ENCODE measurements at places on chromosomes 2 and 18.

GRCh38 chr2:42185220-42185921 lies 16.2 kb downstream of the EML4 start:
- no peak for DNase-seq
- peaks cover 38% of the 10 kb centered on the region for H3K4me1 ChIP-seq
- no peaks in the 10 kb centered on the region for H3K27me3 ChIP-seq
- H3K27ac ChIP-seq: no peak overlapping the region
- H3K36me3 ChIP-seq: peaks cover 38% of the 10 kb centered on the region
- no peak overlapping the region for H3K4me3 ChIP-seq

DNA sequence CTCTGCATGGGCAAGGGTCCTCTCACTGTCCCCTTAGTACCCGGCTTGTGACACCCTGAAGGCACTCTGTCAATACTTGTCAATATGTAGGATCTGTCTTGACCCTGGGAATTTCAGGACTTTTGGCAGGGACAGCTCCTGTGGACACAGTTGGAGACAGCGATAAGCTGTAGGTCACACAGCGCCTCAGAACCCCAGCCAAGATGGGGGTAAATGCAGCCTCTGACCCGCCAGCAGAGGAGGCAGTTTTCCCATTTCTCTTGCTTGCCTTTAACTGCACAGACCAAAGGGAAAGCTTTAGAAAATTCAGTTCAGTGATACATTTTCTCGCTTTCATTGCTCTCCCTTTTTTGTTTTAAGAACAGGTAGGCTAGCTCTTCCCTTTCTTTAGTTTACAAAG lies 54.8 kb upstream of the KLHL29 start:
- H3K4me3 ChIP-seq: no peak overlapping the region
- H3K4me1 ChIP-seq: no peaks in the 10 kb centered on the region
- H3K36me3 ChIP-seq: no peaks in the 10 kb centered on the region

- H3K27ac ChIP-seq: peak within 1 kb of the TSS; percentile 33
- H3K4me3 ChIP-seq: no peak within 1 kb of the TSS
- peaks cover 6% of the 10 kb centered on the region for H3K4me1 ChIP-seq
- H3K36me3 ChIP-seq: peaks cover 53% of the 10 kb centered on the region
These were observed at the start of gene STPG4 for GRCh38 chr2:47155091-47155876. TSS of gene STPG4 (minus strand) at chr2:47155308. CDS start at chr2:47155251, 57 bp downstream.

- DNase-seq: no peak
- no peaks in the 10 kb centered on the region for H3K4me1 ChIP-seq
- no peak overlapping the region for H3K27ac ChIP-seq
These were observed 355.5 kb downstream of the RAD51AP2 start for GRCh38 chr2:17162713-17163112.

DNA sequence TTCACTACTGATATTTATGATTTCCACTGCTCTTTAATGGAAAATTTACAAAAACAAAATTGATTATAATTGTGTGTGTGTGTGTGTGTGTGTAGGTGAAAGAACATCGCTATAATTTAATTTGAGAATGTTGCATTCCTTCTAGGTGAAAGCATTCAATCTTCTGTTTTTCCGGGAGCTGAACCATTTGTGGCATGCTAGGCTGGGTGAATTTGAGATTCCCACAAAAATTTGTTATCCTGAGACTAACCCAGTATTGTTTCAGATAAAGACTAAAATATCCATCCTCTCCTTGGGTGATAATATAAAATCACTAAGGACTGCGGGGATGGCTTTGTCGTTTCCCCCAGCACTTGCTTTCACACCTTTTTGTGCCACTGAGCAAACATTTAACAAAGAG lies 911.2 kb upstream of the PIK3C3 start:
- H3K4me3 ChIP-seq: no peak overlapping the region
- H3K27me3 ChIP-seq: no peaks in the 10 kb centered on the region
- no peaks in the 10 kb centered on the region for H3K4me1 ChIP-seq
- H3K36me3 ChIP-seq: no peaks in the 10 kb centered on the region
- no peak for DNase-seq
- no peak overlapping the region for H3K27ac ChIP-seq

GRCh38 chr18:26473672-26474071 lies 74.7 kb downstream of the KCTD1 start:
- no peak overlapping the region for H3K27ac ChIP-seq
- DNase-seq: no peak
- no peaks in the 10 kb centered on the region for H3K4me1 ChIP-seq
- no peak overlapping the region for H3K4me3 ChIP-seq

GRCh38 chr18:59085797-59086196 lies 53.9 kb upstream of the SEC11C start:
- no peak overlapping the region for H3K4me3 ChIP-seq
- H3K36me3 ChIP-seq: no peaks in the 10 kb centered on the region
- no peak overlapping the region for H3K27ac ChIP-seq
- H3K4me1 ChIP-seq: no peaks in the 10 kb centered on the region

DNA sequence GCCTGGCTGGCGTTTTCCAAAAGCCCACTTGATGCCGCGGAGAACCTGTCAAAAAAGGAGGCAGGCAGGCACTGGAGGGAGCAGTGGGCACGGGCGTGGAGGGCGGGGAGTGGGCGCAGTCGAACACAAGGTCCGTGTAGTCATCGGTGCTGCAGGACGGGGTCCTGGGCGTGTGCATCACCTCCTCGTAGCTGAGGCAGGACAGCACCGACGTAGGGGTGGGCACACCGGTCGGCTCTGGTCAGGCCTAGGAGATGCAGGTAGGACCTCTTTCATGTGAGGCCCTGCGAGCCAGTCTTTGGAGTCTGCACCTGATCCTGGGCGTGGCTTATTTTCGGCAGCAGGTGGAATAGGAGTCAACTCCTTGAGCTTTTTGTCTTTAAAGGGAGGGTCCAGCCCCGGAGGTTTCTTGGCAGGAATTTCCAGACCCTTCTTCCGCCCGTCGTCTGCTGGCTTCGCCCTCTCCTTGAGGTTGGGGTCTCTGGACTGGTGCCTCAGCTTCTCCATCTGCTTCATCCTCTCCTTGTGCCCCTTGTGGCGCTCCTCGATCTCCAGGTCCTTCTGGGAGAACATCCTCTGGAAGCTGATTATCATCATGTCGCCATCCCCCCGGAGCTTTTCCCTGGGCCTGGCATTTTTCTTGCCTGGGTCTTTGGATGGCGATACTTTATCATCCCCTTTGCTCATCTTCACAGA lies 892.5 kb upstream of the LRRTM1 start:
- no peaks in the 10 kb centered on the region for H3K36me3 ChIP-seq
- no peaks in the 10 kb centered on the region for H3K4me1 ChIP-seq
- no peaks in the 10 kb centered on the region for H3K27me3 ChIP-seq

GRCh38 chr2:55954306-55955035 lies 30.9 kb upstream of the EFEMP1 start:
- no peak overlapping the region for H3K27ac ChIP-seq
- H3K27me3 ChIP-seq: no peaks in the 10 kb centered on the region
- no peaks in the 10 kb centered on the region for H3K4me1 ChIP-seq
- H3K4me3 ChIP-seq: no peak overlapping the region
- H3K36me3 ChIP-seq: no peaks in the 10 kb centered on the region

GRCh38 chr18:44668270-44668975 lies 12.3 kb upstream of the SETBP1 start:
- no peaks in the 10 kb centered on the region for H3K36me3 ChIP-seq
- H3K27me3 ChIP-seq: peaks cover 10% of the 10 kb centered on the region
- no peak overlapping the region for H3K4me3 ChIP-seq
- H3K27ac ChIP-seq: no peak overlapping the region

GRCh38 chr2:231102772-231103171 lies 22.1 kb downstream of the HTR2B start:
- H3K36me3 ChIP-seq: peaks cover 33% of the 10 kb centered on the region
- H3K4me3 ChIP-seq: no peak overlapping the region
- no peaks in the 10 kb centered on the region for H3K4me1 ChIP-seq
- H3K27me3 ChIP-seq: no peaks in the 10 kb centered on the region

DNA sequence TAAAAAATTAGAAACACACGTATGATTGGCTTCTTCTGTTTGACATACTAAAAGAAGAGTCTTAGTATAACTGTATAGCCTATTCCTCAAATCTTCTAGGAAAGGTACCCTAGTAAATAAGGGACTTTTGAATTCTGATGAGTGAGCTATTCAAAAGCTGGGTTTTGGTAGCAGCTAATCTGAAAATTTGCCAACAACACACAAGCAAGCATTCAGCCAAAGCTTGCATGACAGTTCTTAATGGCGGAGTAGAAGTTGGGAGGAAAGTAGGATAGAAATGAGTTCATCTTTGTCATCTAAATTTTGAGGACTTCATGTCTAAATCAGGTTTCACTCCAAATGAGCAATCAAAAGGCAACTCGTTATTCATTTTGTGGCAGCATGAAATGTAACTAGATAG lies 813.0 kb downstream of the MBD2 start:
- H3K27me3 ChIP-seq: no peaks in the 10 kb centered on the region
- no peaks in the 10 kb centered on the region for H3K4me1 ChIP-seq
- DNase-seq: no peak
- H3K36me3 ChIP-seq: no peaks in the 10 kb centered on the region

- H3K36me3 ChIP-seq: no peaks in the 10 kb centered on the region
- H3K27ac ChIP-seq: no peak overlapping the region
- H3K27me3 ChIP-seq: no peaks in the 10 kb centered on the region
- H3K4me1 ChIP-seq: no peaks in the 10 kb centered on the region
These were observed 206.5 kb downstream of the SETBP1 start for GRCh38 chr18:44887227-44887631.

GRCh38 chr2:62215306-62216064 lies 19.6 kb downstream of the B3GNT2 start:
- H3K27ac ChIP-seq: no peak overlapping the region
- peaks cover 58% of the 10 kb centered on the region for H3K36me3 ChIP-seq
- H3K4me1 ChIP-seq: peaks cover 20% of the 10 kb centered on the region
- DNase-seq: no peak
- H3K27me3 ChIP-seq: no peaks in the 10 kb centered on the region

- peak overlapping the region; percentile 47 for H3K4me3 ChIP-seq
- no peaks in the 10 kb centered on the region for H3K27me3 ChIP-seq
- peaks cover 14% of the 10 kb centered on the region for H3K36me3 ChIP-seq
- H3K27ac ChIP-seq: peak overlapping the region; percentile 81
These were observed 149.8 kb downstream of the FAM210A start for GRCh38 chr18:13576598-13576997.

DNA sequence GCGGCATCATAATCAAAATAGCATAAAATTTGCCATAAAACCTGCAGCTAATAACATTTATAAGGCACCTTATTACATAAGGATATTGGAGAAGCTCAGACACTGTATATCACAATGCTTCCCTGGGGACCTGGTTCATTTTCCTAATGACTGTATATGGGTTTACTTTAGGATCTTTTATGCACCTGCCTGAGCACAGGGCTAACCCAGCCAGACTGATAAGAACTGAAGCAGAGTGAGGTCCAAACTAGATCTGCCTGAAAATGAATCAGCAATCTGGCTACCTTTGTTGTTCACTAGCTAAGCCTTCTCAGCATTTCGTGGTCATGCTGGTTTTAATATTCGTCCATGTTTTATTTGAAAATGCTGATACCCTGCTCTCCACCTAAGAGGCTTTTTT lies 1922.3 kb upstream of the CELF4 start:
- no peak for DNase-seq
- H3K4me3 ChIP-seq: no peak overlapping the region
- no peak overlapping the region for H3K27ac ChIP-seq
- H3K27me3 ChIP-seq: no peaks in the 10 kb centered on the region

DNA sequence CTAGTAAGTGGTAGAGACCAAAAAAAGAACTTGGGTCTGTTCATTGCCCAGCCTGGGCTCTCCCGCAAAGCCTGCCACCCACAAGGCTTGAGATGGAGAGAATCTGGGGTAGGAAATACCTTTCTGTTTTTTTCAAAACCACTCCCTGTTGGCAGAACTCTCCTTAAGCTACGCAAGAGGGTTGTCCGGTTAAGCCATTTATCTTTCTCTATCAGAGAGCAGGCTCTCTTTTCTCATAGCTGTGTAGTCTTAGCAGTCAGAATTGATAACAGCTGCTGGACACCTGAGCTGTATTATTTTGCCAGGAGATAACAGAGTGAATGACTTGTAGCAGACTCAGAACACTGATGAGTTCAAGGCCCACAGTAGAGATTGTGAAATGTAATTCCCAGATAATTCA lies 1088.1 kb downstream of the TSN start:
- no peaks in the 10 kb centered on the region for H3K27me3 ChIP-seq
- no peaks in the 10 kb centered on the region for H3K4me1 ChIP-seq
- H3K4me3 ChIP-seq: no peak overlapping the region
- H3K36me3 ChIP-seq: no peaks in the 10 kb centered on the region
- DNase-seq: no peak
- H3K27ac ChIP-seq: no peak overlapping the region

- no peaks in the 10 kb centered on the region for H3K27me3 ChIP-seq
- H3K4me3 ChIP-seq: no peak overlapping the region
- no peak overlapping the region for H3K27ac ChIP-seq
- peaks cover 2% of the 10 kb centered on the region for H3K36me3 ChIP-seq
- DNase-seq: no peak
- H3K4me1 ChIP-seq: peaks cover 2% of the 10 kb centered on the region
These were observed 18.1 kb upstream of the RASGRP3 start for GRCh38 chr2:33458248-33458819.

- no peak for DNase-seq
- H3K4me3 ChIP-seq: no peak overlapping the region
- no peaks in the 10 kb centered on the region for H3K36me3 ChIP-seq
- no peak overlapping the region for H3K27ac ChIP-seq
These were observed 74.7 kb upstream of the MYT1L start for GRCh38 chr2:2405780-2406179.

DNA sequence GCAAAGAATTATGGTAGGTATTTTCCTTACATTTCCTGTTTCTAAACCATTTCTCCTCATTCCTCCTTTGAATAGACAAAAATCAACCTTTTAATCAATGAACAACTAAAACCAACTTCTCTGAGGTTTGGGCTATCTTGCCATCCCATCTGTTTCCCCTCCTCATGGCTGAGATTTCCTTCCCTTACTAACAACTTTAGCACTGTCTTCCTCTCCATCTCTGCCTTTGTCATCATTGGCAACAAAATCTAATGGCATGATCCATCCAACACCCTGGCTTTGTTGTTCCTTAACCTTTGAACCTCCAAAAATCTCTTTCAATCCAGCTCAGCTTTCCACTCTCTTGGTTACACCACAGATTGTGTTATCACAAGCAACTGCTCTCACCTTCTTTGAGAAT lies 95.3 kb upstream of the FAM136A start:
- no peak overlapping the region for H3K27ac ChIP-seq
- peaks cover 29% of the 10 kb centered on the region for H3K27me3 ChIP-seq
- H3K4me3 ChIP-seq: no peak overlapping the region
- H3K4me1 ChIP-seq: no peaks in the 10 kb centered on the region
- no peak for DNase-seq
- no peaks in the 10 kb centered on the region for H3K36me3 ChIP-seq

DNA sequence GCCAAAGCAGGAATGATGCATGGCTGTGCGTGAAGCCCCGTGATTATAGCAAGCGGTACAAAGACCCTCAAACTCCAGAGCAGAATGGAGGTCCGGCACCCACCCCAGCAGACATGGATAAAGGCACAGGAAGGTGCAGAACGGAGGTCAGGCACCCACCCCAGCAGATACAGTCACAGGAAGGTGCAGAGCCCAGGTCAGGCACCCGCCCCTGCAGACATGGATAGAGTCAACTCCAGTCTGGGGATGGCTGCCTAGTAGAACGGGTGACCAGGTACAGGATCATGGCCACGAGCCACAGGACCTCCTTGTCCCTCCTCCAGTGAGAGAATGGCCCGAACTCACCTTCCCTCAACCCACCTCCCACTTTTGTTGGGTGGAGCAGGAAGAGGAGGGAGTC lies 318.3 kb upstream of the SALL3 start:
- DNase-seq: no peak
- H3K4me1 ChIP-seq: no peaks in the 10 kb centered on the region
- H3K36me3 ChIP-seq: no peaks in the 10 kb centered on the region
